ENCODE measurements at places on chromosomes 7 and 10. TPM values are rescaled to one million over a fixed set of nuclear protein-coding genes. Genes with fewer than 3 reads are reported as not detected.

AGMO gene
- total RNA-seq = not detected

NPFFR1 gene
- under 0.01 TPM for total RNA-seq

TMEM72 gene
- not detected for total RNA-seq

EMX2 gene
- 0.10 TPM for total RNA-seq

ASZ1 gene
- not detected for total RNA-seq

GAD2 gene
- total RNA-seq = under 0.01 TPM

PCLO gene
- not detected for total RNA-seq

CHRM2 gene
- under 0.01 TPM for total RNA-seq

EGR2 gene
- total RNA-seq = 11.9 TPM

PIP gene
- not detected for total RNA-seq

SEMA3C gene
- 9.7 TPM for total RNA-seq

PIK3AP1 gene
- 49.0 TPM for total RNA-seq

ZSCAN21 gene
- 2.0 TPM for total RNA-seq

AKR1C3 gene
- 6.3 TPM for total RNA-seq

ZNF394 gene
- 198 TPM for total RNA-seq

PKD2L1 gene
- under 0.01 TPM for total RNA-seq

SEMA3A gene
- total RNA-seq = 0.21 TPM

PNLIPRP1 gene
- total RNA-seq = not detected

PDE6C gene
- not detected for total RNA-seq

CADPS2 gene
- not detected for total RNA-seq

PSD gene
- total RNA-seq = 4.1 TPM

MEIG1 gene
- not detected for total RNA-seq

PAPOLB gene
- total RNA-seq = not detected

FAM25C gene
- not detected for total RNA-seq

ELMO1 gene
- 215 TPM for total RNA-seq

VWA2 gene
- total RNA-seq = not detected

RET gene
- total RNA-seq = 0.63 TPM

CYP26C1 gene
- not detected for total RNA-seq

CALHM1 gene
- not detected for total RNA-seq

ZC3HAV1 gene
- 122 TPM for total RNA-seq

PRPF18 gene
- 42.7 TPM for total RNA-seq

CDC14C gene
- total RNA-seq = 0.21 TPM

SAMD9 gene
- total RNA-seq = 52.7 TPM

CDNF gene
- 1.0 TPM for total RNA-seq

NPTX2 gene
- total RNA-seq = 0.42 TPM

TBATA gene
- not detected for total RNA-seq

CDK14 gene
- 11.1 TPM for total RNA-seq

PPP1R17 gene
- total RNA-seq = not detected

UCMA gene
- total RNA-seq = not detected

GNAT3 gene
- not detected for total RNA-seq

CXCL12 gene
- under 0.01 TPM for total RNA-seq

MYPN gene
- total RNA-seq = not detected

CHAT gene
- total RNA-seq = not detected

TLX1 gene
- total RNA-seq = not detected

SGMS1 gene
- 62.8 TPM for total RNA-seq

Data from mononuclear cell (primary cell).